Left lobe of liver (tissue), 2 donors: ENCODE measurements at places on chromosomes 16 and 17. TPM values are rescaled to one million over a fixed set of nuclear protein-coding genes. Genes with fewer than 3 reads are reported as not detected.

Gene ATP5PD
- total RNA-seq, result 177 TPM

GRCh38 chr17:4161192-4161966 is 18.4 kb downstream of the CYB5D2 start:
- DNase-seq, result no peak

Gene C1QTNF1
- total RNA-seq, result 15.5 TPM

DNA sequence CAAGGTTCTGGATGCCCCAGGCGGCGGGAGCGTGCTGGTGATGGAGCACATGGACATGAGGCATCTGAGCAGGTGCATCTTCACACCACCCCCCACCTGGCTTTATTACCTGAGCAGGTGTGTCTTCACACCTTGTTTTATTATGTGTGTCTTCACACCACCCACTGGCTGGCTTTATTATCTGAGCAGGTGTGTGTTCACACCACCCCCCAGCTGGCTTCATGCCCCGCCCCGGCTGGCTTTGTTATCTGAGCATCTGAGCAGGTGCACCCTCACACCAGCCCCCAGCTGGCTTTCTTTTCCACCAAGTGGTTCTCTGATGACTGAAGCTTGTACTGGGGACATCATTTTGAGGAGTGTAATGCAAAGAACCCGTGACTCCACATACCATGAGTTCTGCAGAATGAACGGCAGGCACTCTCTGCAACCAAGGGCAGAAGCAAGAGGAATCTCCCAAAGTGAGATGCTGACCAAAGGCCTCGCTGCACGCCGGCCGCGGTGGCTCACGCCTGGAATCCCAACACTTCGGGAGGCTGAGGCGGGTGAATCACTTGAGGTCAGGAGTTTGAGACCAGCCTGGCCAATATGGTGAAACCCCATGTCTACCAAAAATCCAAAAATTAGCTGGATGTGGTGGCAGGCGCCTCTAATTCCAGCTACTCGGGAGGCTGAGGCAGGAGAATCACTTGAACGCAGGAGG is 2.6 kb downstream of the FN3KRP start:
- DNase-seq, result no peak

DNA sequence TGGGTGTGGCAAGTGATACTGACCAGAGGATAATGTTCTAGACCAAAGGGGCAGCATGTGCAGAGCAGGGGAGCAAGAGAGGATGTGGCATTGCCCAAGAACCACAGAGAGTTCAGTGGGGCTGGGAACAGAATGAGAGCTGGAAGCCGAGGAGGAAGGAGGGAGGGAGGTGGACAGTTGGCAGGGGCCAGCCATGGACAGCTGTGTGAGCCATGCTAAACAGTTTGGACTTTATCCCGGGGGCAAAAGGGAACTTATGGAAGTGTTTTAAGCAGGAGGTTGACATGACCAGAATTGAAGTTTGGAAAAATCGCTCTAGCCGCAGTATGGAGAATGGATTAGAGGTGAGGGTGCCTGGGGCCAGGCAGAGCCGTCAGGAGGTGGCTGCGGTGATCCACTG is 29.4 kb upstream of the TMEM132E start:
- DNase-seq, result no peak

GRCh38 chr16:81921085-81921814 is 90.0 kb downstream of the SDR42E1 start:
- peak; percentile 51 for DNase-seq

GRCh38 chr17:49969795-49970389 is 902 bp downstream of the DLX4 start:
- no peak for DNase-seq

Gene SMIM22
- 0.60 TPM for total RNA-seq

Gene KCNAB3
- total RNA-seq, result 1.3 TPM

- DNase-seq, result no peak
Measured at GRCh38 chr16:86151239-86151851, 252.4 kb downstream of the IRF8 start.

Gene TAT
- 2,689 TPM for total RNA-seq

Gene CD300LF
- not detected for total RNA-seq

- no peak for DNase-seq
Measured at GRCh38 chr17:74442291-74442669, 10.4 kb downstream of the GPRC5C start.

Gene C17orf50
- total RNA-seq, result not detected

Gene EPN3
- 0.35 TPM for total RNA-seq

- DNase-seq, result no peak
Measured at GRCh38 chr17:66462010-66462409, 159.6 kb downstream of the PRKCA start.

GRCh38 chr17:38424297-38424972 is 3.8 kb upstream of the ARHGAP23 start:
- DNase-seq, result no peak

DNA sequence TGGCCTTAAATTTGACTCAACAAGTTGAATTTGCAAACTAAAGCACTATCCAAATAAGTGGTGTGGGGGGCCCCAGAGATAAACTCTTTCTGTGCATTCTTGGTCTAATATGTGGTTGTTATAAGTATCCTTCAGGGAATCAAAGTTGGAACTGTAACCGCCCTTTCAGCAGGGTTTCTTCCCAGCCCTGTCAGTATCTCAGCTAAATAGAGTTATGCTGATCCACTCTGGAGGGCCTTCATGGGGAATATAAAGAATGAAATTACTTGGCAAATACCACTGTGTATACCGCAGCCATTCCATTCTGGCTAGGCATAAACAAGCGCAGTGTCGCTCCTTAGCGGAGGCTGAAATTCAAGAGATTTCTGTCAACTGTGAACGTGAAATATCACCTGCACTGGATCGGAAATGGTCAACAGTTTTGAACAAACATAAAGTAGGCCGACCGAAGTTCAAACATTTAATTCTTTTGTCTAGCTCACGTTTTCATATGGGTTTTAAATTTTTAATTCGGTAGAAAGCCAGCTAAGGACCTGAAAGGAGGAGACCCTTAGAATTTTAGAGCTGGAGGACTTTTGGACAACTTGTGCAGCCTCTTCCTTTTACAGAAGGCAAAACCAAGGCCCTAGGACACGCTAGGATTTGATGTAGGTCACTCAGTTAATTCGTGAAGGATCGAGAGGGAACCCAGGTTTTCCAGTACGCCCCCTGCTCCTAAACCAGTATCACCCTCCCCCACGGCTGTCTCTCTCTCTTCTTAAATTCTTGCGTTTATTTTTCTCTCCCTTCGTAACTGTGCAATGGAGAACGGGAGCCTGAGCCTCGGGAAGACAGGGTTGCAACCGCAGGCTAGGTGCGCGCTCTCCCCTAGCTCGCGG is 74.7 kb downstream of the CHD9 start:
- no peak for DNase-seq

DNA sequence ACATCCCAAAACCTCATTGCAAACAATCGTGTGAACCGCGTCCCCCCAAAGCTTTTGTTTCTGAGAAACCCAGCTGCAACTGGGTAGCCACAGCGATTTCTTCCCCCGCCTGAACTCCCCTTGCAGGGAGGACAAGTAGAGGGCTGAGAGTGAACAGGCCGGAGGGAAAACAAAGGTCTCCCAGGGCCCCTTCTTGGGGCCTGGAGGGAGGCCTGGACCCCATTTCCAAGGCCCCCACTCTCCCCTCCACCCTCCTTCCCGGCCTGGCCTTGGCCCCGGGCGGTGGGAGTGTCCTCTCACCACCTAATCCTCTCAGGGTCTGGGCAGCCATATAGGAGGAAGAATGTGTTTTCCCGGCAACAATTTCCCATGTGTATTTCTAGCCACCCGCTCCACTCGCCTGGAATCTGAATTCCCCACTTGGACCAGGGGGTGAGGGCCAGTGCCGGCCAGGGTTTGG is 2.6 kb downstream of the GLIS2 start:
- DNase-seq, result no peak

- DNase-seq, result no peak
Measured at GRCh38 chr16:84919708-84920107, 91.6 kb downstream of the ZDHHC7 start.

Gene HCRT
- not detected for total RNA-seq

Gene ELMO3
- 5.2 TPM for total RNA-seq

Gene RRN3
- total RNA-seq, result 12.0 TPM

- DNase-seq, result no peak
Measured at GRCh38 chr16:74309789-74310781, 13.5 kb downstream of the PSMD7 start.

Gene CYTH1
- total RNA-seq, result 32.1 TPM

Gene SLC25A11
- 44.7 TPM for total RNA-seq

Gene TANGO6
- 12.2 TPM for total RNA-seq

- DNase-seq, result peak; percentile 96
Measured at GRCh38 chr16:85641776-85642176, 28.7 kb downstream of the GSE1 start.

Gene KCNG4
- not detected for total RNA-seq

DNA sequence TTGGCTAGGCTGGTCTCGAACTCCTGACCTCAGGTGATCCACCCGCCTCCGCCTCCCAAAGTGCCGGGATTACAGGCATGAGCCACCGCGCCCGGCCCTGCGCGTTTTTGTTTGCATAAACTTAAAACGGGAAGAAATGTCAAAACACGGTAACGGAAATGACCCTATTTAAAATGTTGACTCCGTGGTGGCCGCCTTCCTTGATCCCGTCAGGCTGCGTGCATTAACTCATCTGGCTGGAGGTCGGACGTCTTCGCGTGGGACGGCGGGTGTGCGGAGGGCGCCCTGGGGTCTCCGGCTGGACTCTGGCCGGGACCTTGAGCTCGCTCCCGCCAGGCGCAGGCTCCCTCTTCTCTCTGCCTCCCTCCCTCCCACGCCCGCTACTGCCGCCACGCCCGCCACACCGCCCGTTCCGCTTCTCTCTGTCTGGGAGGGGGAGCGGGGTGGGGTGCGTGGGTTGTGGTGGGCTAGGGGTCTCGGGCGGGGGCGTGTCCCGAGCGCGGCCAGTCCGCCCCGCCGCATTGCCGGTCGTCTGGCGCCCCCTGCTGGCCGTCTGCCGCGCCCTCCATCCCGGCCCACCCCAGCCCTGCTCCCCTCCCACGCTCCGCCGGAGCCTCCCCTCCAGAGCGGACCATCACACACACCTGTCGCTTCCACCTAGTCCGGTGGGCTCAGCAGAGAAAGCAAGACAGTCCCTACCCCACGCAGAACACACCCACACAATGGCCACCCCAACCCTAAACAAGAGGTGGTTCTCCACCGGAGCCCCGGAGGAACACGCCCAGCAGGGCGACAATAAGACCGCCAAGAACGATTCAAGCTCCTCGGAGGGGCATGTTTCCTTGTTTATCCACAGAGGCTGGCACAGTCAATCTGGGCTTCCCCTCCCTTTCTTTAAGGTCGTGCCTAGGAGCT is 1.2 kb upstream of the CCDC42 start:
- DNase-seq, result peak; percentile 74

Gene RCVRN
- total RNA-seq, result not detected

- no peak for DNase-seq
Measured at GRCh38 chr16:5488581-5488980, 391.0 kb upstream of the EEF2KMT start.

DNA sequence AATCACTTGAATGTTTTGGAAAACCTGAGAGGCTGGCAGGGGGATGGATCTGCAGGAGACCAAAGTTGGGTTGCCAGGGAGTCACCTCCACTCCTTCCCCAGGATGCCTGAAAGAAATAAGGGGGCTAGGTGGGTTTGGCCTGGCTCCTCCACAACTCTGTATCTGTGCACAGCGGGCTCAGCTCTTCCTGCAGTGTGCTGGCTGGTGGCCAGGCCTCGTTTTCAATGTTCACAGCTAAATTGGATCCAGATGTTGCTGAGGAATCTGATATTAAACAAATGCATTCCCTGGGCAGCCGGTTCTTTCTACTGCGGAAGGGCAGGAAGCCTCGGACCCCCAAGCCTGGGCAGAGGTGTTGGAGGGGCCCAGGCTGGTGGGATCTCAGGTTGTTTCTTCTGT is 106.2 kb downstream of the N4BP1 start:
- peak; percentile 38 for DNase-seq

DNA sequence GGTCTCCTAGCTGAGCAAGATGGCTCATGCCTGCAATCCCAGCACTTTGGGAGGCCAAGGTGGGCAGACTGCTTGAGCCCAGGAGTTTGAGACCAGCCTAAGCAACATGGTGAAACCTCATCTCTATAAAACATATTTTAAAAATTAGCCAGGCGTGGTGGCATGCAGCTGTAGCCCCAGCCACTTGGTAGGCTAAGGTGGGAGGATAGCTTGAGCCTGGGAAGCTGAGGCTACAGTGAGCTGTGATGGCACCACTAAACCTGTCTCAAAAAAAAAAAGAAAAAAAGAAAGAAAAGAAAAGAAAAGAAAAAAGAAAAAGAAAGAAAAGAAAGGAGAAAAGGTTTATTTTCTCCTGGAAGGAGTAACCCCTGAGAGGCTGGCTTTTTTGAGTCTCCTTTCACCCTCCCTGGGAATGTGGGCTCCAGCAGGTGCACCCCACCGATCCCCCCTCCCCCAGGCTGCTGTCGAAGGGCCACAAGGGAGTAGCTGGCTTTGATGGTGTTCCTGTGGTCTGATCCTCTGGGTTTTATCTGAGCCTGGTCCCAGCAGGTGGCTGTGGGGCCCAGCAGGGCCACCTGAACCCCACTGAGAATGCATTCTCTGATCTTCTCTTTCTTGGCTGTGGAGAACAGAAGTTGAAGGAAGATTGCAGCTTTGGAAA is 29.9 kb upstream of the TNRC6C start:
- no peak for DNase-seq
